Fibroblast of upper back skin (primary cell): ENCODE measurements at places on chromosomes 6 and 20.

GRCh38 chr6:82645536-82646230 lies 282.1 kb downstream of the TPBG start:
- no peak for DNase-seq

GRCh38 chr6:170100046-170100445 lies 190.8 kb downstream of the DLL1 start:
- no peak for DNase-seq

GRCh38 chr6:33206027-33206863 lies 1.8 kb downstream of the HSD17B8 start:
- peak; percentile 31 for DNase-seq

DNA sequence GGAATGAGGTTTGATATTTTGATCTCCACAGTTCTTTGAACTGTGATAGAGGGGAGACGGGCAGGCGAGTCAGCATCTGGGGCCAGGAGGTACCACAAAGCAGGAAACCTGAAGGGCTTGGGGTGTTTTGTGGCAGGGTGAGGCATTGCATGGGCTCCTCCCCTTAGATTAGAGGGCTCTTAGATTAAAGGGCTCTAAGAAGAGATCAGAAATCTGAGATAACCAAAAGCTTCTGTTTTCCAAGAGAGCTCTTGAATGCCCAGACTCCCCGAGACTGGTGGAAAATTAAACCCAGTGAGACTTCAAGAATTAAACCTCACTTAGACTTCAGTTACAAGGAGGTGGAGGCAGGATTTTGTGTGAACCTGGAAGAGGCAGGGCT lies 2.4 kb upstream of the GPX5 start:
- DNase-seq, result no peak

DNA sequence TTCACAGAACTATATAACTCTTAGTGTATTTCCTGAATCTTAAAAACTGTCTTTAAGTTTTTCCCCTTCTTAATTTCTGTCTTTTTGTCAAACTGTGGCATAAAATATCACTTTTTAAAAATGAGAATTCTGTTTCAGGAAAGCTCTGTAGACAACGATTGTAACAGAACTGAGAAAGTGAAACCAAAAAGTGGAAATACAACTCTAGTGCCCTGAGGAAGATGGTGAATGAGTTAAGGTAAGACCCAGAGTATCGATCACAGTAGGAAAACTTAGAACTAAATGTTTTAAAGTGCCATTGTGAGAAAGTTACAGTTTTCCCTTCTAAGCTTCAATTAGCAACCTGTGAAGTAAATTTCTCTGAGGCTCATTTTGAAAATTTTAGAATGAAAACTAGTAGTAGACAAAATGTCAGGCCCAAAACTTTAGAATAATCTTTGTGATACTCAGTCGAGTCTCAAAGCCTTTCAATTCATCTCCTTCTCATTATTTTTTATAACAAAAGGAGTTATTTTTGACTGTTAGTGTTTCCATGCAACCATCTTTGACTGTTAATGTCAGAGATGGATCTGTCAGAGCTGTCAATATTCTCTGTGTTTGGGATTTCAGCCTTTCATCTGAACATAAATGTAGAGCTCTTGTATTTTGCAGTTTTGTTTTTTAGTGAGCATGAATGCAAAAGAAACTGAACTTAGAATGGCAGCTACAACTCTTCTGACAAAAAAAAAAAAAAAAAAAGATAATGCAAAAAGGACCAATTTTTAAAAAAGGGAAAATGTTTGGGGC lies 19.0 kb upstream of the TRDN start:
- DNase-seq, result no peak

- no peak for DNase-seq
Measured at GRCh38 chr20:44442298-44443070, 33.2 kb upstream of the TTPAL start.

- DNase-seq, result no peak
Measured at GRCh38 chr20:44040202-44040915, 125.7 kb downstream of the TOX2 start.

DNA sequence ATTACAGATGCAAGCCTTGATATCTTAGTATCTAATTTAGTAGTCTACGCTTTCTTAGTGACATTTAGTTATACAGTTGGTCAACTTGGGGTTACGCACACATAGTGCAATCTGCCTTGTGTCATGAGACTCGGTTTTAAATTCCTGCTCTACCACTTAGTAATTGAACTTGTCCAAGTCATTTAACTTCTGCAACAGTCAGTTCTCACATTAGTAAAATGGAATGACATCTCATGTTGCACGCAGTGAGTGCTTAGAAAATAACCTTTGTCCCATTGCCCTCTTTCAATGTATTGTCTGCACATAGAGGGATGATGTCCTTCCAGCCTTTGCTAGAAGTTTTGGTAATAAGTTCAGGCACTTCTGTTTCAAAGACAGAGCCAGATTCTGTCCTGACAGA lies 48.6 kb downstream of the TMEM170B start:
- peak; percentile 2 for DNase-seq

DNA sequence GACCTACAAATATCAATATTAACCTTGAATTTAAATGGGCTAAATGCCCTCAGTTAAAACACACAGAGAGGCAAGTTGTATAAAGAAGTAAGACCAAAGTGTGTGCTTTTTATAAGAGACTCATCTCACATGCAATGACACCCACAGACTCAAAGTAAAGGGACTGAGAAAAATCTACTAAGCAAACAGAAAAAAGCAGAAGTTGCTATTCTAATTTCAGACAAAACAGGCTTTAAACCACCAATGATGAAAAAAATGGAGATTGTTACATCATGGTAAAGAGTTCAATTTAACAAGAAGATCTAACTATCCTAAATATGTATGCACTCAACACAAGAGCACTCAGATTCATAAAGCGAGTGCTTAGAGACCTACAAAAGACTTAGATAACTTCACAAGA lies 741.9 kb upstream of the MARCKS start:
- no peak for DNase-seq

DNA sequence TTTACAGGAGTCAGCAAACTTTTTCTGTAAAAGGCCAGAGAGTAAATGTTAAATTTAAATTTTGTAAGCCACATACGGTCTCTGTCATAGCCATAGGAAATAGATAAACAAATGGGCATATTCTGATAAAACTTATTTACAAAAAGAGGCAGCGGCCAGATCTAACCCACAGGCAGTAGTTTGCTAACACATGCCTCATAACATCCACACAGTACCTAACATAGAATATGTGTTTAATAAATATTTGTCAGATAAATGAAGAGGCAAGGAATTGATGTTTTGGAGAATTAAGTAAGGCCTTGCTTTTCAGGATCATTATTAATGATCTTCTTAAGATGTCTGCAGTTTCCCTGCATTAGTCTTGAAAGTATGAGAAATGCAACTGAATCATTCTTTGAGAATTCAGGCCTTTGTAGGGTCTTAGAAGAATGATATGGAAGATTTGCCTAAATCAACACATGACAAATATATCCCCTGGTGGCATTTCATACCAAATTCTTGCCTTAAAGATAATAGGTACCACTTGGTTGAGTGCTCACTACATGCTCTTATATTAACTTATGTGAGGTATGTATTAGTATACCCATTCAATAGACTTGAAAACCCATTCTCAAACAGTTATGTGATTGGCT lies 39.3 kb upstream of the TRAM2 start:
- peak; percentile 64 for DNase-seq

DNA sequence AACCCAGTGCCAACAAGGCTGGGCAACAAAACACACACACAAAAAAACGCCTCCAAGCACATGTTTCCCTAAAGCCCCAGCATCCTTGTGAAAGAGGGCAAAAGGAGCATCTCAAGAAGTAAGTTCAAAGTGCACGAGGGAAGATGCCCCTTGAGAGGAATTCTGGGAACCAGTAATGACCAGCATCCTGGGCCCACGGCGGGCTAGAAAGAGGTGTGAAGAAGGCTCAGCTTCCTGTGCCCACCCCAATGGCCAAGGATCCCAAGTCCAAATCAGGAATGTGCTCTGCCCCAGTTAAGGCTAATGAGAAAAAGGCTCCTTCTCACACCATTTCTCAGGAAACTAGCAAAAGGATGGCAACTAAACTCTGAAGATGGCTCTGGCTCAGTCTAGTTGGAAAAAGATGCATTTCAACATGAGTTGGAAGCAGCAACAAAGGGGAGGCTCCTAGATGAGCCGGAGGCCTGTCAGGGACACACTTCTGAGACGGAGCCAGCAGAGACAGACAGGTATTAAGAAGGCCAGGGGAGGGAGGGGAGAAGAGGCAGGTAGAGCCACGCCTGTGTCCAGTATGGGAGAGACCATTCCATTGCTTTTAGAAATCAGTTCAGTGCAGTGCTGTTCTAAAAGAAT lies 3.2 kb downstream of the RIMS4 start:
- no peak for DNase-seq

DNA sequence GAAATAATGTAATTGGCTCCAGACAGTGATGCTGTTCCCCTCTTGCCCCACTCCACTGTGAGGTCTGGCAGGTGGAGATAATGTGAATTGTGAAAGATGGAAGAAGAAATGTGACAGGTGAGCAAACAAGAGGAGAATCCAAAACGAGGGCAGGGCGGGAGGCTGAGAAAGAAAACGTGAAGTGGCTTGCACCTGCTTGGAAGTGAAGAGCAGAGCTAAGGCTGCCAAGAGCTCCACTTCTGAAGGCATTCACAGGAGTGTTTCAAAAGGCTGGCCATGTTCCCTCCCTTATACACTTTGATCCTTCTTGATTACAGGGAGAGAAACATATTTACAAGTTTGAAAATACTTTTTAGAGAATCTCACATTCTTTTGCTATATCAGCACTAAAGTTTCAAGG lies 359.4 kb downstream of the EPHA7 start:
- no peak for DNase-seq

GRCh38 chr6:117906507-117906957 lies 532 bp upstream of the SLC35F1 start:
- DNase-seq, result no peak

GRCh38 chr6:36678488-36679042 lies at the start of gene CDKN1A:
Gene CDKN1A, plus strand, starts transcription at chr6:36678714. Its CDS starts 5,388 bp downstream, at chr6:36684102.
- DNase-seq, result peak; percentile 85

DNA sequence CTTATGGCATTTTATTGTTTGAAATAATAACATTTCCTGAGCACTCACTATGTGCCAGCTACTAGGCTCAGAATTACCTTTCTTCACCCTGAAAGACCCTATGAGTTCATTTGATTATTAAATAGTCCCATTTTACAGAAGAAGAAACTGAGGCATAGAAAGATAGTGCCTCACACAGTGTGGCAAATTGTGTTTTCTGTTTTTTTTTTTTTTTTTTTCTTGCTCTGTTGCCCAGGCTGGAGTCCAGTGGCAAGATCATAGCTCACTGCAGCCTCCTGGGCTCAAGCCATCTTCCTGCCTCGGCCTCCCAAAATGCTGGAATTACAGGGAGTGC lies 59.7 kb upstream of the PTPN1 start:
- DNase-seq, result no peak

DNA sequence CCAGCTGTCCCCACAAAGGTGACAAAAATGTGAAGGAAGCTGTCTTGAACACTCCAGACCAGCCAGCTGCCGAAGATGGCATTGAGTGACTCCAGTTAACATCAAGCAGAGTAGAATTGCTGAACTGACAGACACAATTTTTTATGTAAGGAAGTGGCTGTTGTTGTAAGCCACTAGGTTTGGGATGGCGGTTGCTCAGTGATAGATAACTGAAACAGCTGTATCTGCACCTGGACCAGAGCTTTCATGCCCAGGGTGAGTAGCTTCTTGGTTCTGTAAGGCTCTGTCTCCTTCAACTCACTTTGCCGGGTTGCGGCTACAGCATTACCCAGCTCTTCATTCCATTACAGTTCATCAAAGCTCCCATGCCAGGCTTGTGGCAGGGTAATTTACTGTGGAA lies 49.7 kb upstream of the DDR1 start:
- DNase-seq, result no peak

DNA sequence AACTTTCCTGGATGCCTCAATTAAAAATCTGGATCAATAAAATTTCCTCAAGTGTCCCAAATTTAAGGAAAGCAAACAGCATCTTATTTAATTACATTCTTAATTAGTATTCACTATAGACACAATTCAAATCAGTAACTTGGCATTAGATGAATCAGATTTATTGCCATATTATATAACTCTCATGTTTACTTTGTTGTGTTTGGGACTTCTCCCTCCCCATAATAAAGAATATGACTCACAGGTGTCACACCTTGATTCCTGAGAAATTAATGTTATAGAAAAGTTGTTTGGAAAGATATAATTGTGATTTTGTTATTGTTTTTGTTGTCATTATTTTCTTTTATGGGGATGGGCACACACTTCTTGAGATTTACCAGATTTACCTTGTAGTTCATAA lies 18.4 kb downstream of the EYA4 start:
- no peak for DNase-seq

DNA sequence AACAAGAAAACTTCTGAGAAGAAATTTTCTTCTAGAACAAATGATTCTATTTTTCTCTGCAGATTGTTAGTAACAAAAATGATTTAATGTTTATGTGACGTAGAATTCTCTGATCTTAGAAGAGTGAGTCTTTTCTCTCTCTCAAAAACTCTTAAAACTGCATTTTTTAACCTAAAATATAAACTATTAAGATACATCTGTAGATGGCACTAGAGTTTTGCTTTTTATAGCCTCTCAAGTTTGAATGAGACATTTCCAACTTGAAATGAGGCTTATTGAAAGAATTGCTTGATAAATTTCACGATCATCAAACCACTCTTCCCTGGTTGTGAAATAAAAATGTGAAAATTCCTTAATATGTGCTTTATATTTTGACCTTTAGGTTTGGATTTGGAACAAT lies 53.8 kb downstream of the PHF3 start:
- DNase-seq, result no peak

DNA sequence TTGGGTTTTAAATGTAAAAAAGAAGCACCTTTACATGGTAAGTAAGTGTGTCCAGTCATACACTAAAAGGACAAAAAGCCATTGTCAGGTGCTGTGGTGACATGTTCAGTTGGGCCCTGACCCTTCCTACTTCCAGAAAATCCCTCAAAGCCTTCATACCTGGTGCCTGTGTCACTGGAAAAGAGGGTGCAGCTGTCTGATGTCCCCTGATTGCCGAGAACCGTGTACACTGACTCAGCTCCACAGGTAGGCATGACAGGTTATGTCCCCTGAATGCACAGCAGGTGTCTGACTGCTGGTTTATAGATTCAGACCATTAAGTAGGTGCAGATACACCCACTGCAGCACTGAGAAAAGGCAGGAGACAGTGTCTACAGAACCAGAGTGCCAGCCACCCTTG lies 99.1 kb downstream of the FOXC1 start:
- DNase-seq, result no peak

DNA sequence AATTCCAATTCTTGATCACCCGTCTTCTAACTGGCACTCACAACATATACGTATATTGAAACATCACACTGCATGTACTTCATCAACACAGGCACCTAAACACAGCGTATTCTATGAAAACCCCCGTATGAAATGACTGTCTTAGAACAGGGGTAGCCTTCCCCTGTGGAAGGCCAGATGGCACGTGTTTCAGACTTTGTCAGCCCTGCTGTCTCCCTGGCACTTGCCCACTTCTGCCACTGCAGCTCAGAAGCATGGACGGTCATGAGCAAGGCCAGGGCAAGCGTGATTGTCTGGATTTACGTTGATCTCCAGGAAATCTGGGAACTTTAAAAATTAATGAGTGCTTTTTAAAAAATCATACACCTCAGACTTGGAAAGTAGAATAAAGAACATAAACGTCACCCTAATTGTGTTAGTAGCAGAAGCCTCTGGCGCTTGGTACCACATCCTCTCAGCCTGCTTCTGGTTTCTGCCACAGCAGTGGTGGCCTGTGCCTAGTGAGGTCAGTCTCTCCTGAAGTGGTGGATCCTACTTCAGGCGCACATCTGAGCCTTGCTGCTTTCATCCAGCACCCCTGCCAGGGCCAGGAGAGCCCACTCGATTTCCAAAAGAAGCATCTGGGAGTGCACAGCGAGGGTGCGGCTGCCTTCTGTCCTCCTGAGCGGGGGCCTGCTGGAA lies 18.3 kb downstream of the PDE10A start:
- DNase-seq, result no peak
